ENCODE measurements at places on chromosomes 1 and 21.
A peak's percentile ranks its signal among the peaks of the same experiment; 100 is the strongest.

DNA sequence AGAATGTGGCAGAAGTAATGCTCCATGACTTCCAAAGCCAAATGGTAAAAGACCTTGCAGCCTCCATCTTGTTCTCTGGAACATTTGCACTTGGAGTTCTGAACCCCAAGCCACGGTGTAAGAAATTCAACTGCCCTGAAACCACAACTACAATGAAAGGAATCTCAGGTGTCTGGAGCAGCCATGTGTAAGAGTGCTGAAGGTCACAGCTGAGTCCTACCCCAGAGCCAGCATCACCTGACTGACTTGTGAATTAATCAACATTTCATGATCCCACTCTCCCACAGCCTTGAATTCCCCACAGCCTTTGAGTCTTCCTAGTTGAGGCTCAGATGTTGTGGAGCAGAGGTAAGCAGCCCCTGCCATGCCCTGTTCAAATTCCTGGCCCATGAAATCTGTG is 192.8 kb upstream of the CAMK1G start:
- no peak for DNase-seq

DNA sequence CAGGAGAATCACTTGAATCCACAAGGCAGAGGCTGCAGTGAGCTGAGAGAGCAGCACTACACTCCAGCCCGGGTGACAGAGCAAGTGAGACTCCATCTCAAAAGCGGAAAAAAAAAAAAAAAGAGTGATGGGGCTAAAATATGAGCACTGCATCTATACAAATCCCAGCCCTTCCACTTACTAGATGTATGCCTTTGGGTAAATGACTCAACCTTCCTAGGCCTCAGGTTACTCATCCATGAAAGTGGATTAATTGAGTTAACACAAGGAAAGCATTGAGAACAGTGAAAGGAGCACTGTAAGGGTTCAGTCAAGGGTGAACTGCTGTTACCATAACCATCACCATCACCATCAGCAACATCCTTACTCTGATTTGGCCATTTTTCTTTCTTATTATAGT is 226.4 kb upstream of the C8B start:
- no peak for DNase-seq

GRCh38 chr1:186456729-186457255 is 4.1 kb downstream of the PDC start:
- no peak for DNase-seq

GRCh38 chr1:64080941-64081562 is 122.4 kb upstream of the UBE2U start:
- peak; percentile 30 for DNase-seq

- DNase-seq, result peak; percentile 49
Measured at GRCh38 chr1:184910691-184911091, 63.6 kb downstream of the NIBAN1 start.

- no peak for DNase-seq
Measured at GRCh38 chr1:3058263-3059030, 10.6 kb upstream of the PRDM16 start.

DNA sequence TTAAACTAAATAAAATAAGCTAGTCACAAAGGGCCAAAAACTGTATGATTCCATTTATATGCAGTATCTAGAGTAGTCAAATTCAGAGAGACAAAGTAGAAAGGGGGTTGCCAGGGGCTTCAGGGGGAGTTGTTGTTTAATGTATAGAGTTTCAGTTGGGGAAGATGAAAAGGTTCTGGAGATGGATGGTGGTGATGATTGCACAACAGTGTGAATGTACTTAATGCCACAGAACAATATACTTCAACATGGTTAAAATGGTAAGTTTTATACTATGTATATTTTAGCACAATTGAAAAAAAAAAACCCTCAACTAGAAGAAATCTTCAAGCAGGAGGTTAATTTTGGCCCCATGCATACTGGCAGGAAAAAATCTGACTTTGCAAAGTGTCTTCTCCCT is 24.3 kb downstream of the VAV3 start:
- no peak for DNase-seq

DNA sequence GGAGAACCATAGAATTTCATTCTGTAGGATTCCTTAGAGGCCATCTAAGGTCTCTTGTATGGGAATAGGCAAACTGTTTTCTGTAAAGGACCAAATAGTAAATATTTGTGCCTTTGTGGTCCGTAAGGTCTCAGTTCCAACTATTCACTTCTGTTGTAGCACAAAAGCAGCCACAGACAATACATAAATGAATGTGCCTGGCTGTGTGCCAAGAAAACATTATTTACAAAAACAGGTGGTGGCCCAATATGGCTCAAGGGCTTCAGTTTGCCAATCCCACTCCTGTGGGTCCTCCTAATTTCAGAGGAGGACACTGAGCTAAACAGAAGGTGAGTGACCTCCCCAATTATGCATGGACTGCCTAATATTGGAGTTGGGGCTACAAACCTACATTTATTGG is 67.6 kb upstream of the EDEM3 start:
- no peak for DNase-seq

- DNase-seq, result no peak
Measured at GRCh38 chr1:111723091-111723806, 15.9 kb downstream of the INKA2 start.

DNA sequence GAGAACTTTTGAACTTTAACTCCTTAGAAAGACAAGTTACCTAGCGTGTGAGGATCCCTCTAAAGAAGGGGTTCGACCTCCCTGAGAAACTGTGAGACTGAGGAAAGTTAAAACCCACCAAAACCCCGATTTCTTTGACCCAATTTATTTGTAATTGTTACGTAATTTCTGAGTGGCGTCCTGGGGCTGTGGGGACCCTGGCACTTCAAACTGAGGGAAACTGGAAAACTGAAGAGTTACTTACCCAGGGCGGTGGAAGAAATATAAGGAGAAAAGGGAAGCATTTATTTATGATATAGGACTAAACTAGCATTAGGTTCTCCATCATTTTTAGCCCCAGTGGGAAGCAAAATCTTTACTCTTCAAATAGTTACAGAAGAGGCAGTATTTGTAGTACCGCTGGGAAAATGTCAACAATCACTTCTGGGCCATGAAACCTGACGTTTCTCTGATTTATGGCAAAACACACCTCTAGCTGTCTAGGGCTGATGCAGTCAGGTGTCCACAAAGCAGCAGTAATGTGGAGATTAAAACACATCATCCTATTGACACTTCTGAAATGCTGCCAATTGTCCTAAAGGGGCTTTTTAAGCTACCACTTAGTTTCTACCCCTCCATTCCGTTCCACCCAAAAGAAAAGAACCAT is 430 bp downstream of the S100B start:
- no peak for DNase-seq

DNA sequence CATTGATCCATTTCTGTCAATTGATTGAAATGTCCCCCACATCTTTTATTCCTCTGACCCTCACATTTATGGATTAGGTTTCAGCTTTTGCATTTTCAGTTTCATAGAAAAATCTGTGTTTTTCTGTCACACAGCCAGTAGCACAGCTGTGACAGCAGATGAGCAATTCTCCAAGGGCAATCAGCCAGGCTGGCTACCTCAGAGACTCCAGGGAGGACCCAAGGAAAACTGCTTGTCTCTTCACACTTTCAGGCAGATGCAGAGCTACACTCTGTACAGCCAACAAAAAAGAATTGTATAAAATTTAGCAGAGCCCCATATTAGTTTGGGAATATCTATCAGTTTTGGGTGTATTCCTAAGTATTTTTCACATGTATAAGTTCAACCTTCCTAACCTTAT is 257.2 kb downstream of the LRRC7 start:
- DNase-seq, result peak; percentile 42

- no peak for DNase-seq
Measured at GRCh38 chr1:58789322-58789856, 5.5 kb upstream of the JUN start.
